ENCODE measurements at places on chromosomes 11 and 22.

DNA sequence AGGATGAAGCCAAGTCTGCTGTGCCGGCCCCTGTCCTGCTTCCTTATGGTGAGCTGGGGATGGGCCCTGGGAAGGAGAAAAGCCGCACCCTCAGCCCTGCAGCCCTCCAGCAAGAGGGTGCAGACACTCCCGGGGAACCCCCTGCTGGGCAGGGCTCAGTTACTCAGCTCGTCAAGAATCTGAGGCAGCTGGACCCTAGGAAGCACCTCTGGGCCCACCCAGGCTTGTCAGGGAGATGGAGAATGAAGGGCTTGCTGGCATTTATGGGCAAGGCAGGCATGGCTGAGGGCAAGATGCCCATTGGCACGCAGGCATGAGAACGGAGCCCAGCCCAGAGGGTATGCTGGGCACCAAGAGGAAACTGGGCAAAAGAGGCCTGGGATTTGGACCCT is 12.9 kb downstream of the RELT start:
- DNase-seq, result no peak

GRCh38 chr22:42856179-42856864 is 751 bp downstream of the ARFGAP3 start:
- peak; percentile 62 for DNase-seq

GRCh38 chr11:111561791-111562325 is 21.3 kb downstream of the LAYN start:
- no peak for DNase-seq

GRCh38 chr11:2799881-2800654 is 85.5 kb downstream of the CDKN1C start:
- no peak for DNase-seq

- DNase-seq, result no peak
Observed at GRCh38 chr11:763073-763463, 14.2 kb downstream of the GATD1 start.

- DNase-seq, result no peak
Observed at GRCh38 chr22:26846645-26847044, 189.3 kb downstream of the MIAT start.

- no peak for DNase-seq
Observed at GRCh38 chr11:75487365-75487764, 38.4 kb downstream of the GDPD5 start.

DNA sequence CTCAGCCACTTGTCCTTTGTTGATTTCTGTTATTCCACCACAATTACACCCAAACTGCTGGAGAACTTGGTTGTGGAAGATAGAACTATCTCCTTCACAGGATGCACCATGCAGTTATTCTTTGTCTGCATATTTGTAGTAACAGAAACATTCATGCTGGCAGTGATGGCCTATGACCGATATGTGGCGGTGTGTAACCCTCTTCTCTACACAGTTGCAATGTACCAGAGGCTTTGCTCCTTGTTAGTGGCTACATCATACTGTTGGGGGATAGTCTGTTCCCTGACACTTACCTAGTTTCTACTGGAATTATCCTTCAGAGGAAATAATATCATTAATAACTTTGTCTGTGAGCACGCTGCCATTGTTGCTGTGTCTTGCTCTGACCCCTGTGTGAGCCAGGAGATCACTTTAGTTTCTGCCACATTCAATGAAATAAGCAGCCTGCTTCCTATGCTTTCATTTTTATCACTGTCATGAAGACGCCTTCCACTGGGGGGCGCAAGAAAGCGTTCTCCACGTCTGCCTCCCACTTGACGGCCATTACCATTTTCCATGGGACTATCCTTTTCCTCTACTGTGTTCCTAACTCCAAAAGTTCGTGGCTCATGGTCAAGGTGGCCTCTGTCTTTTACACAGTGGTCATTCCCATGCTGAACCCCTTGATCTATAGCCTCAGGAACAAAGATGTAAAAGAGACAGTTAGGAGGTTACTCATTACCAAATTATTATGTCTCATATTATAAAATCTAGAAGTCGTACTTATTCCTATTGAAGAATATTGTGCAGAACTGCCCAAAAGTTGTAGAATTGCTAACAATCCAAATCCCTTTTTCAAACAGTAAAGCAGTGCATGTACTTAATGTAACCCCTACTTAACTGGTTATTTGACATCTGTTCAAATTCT is 53.2 kb downstream of the OR4C6 start:
- no peak for DNase-seq

- no peak for DNase-seq
Observed at GRCh38 chr22:46058091-46058420, 81.1 kb upstream of the WNT7B start.

DNA sequence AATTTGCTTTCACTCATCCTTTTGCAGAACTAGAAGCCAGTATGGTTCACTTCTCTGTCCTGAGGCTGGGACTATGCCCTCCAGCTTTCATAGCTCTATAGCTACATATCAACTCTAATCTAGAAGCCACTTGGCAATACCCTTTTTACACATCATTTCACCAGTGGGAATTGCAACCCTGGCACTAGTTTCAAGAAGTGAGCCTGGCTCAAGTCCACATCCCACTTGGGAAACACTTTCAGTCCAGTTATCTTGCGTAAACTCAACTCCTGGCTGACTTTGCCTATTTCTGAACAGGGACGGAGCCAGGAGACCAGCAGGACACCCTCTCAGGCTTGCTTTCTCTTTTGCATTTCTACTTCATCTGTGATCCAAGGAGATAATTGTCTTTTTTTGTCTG is 19.9 kb upstream of the FAT3 start:
- DNase-seq, result no peak

GRCh38 chr11:26137651-26138050 is 194.3 kb upstream of the ANO3 start:
- no peak for DNase-seq

DNA sequence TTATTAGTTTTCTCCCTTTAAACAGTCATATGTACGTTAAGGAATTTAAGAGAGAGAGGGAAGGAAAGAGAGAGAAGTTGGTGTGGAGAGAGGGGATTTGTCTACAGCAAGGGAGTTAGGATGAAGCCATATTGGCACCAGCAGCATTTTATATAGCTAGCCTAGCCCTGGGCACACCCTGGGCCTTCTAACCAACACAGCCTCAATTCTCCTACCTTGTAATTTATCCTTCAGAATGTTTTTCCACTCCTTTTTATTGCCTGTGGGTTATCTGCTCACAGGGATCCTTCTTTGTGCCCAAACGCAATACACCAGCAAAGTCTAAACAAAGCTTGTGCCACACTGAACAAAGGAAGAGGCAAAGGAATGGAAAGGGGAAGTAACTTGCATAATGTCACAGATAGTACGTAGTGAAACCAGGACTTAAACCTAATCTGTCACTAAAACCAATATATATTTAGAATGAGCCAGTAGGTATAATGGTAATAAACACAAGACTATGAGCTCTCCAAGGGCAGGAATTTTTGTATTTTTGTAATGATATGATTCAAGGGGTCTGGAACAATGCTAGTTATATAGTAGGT is 613.8 kb upstream of the TENM4 start:
- DNase-seq, result no peak

- DNase-seq, result peak; percentile 69
Observed at GRCh38 chr22:23716811-23717801, 26.3 kb downstream of the RGL4 start.

DNA sequence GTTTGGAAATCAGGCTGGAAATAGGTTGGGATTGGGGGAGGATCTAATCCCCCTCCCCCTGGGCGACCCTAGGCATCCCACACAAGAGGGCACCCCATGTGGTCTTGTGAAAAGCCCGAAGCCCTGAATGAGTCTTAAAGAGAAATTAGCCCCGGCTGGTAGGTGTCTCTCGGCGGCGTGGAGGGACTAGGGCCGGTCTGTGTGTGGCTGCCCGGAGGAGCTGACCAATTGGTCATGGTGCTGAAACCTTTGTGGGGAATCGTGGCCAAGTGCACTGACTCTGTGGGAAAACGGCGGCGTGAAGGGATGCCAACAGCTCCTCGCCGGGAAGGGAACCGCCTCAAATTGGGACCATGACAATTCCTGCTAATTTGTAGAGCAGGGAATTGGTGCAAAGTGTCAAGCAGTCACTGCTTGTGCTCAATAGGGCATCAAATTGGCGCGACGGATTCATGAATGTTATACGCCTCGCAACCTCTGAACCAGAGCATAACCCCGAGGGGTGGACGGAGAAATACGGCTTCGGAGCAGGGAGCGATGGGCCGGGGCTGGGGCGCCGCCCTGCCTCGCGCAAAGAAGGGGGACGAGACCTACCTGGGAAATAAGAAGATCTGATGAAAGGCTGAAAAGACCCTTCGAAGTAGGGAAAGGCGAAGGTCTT is 1.5 kb downstream of the DBX1 start:
- no peak for DNase-seq

DNA sequence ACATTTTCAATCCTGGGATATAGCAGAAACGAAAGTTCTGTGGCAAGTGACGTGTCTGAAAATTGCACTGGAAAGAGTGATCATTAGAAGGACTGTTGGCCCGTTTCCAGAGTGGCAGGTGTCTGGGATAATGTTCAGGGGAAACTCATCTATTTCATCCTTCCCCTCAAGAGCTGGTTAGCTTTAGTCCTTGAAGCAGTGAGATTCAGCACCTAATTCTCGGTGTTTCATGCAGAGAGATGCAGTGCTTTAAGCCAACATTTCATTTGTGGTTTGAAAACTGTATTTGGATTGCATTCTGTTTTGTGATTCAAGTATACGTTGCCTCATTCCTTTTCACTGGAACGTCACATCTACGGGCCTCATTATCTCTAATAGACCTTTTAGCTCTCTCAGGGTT is 205.0 kb upstream of the RAG2 start:
- no peak for DNase-seq

GRCh38 chr22:39422101-39422500 is 22.5 kb downstream of the TAB1 start:
- no peak for DNase-seq

- no peak for DNase-seq
Observed at GRCh38 chr11:96215110-96215782, 127.7 kb downstream of the MAML2 start.

DNA sequence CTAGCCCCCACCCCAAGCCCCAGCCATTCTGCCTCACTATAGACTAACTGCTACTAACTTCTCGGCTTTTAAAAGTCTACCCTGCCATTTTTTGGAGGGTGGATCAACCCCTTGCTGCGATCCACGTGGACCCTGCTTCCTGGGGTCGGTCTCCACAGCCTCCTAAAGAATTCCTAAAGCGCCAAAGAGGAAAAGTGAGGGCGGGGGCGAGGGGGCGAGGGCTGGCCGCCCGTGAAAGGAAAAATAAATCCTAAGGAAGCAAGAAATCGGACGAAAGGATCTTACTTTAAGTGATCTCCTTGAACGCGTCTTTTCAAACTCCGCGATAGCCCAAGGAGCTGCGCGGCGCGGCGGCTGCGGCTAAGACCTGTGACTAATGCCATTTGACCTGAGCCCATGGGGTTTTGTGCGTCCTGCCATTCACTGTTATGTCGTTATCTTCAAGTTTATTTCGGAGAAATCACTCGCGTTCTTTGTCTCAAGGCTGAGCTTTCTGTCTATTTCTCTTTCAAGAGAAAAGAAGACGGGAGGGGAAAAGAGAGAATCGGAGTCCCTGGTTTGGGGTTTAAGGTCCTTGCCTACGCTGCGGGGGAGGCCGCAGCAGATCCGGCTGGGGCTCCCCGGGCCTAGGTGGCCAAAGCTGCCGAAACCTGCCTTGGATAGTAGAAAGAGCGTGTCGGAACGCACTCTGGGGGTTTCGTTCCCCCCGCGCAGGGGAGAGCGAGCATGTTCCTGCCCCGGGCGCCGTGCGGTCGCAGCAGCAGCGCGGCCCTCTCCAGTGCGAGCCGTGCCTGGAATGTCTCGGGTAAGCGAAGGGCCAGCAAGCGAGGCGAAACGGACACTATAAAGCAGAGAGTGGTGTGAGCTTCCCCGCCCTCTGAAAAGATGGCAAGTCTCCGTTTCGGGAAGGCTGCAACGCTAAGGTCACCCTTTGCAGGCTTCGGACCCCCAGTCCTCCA is 2.8 kb upstream of the DBX1 start:
- DNase-seq, result no peak
